Neural progenitor cell (in vitro differentiated cells): ENCODE measurements at places on chromosomes 6 and 20.

- no peak for DNase-seq
Observed at GRCh38 chr20:61594198-61594597, 342.1 kb downstream of the CDH4 start.

GRCh38 chr6:119442776-119443184, 93.2 kb upstream of the MAN1A1 start:
- no peak for DNase-seq

- DNase-seq: no peak
Observed at GRCh38 chr6:109224107-109224875, 129.0 kb downstream of the CEP57L1 start.

GRCh38 chr6:33197431-33198048, 2.9 kb downstream of the RXRB start:
- DNase-seq: peak; percentile 82

- DNase-seq: no peak
Observed at GRCh38 chr6:109304284-109305015, 77.8 kb downstream of the CD164 start.

DNA sequence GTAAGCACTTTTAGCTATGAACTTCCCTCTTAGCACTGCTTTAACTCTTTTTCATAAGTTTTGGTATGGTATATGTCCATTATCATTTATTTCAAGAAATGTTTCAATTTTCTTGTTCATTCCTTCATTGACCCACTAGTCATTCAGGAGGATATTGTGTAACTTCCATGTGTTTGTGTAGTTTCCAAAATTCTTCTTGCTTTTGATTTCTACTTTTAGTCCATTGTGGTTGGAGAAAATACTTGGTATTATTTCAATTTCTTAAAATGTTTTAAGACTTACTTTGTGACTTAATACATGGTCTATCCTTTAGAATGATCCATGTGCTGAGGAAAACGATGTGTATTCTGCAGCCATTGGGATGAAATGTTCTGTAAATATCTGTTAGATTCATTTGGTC, 176.5 kb downstream of the CENPW start:
- DNase-seq: no peak

DNA sequence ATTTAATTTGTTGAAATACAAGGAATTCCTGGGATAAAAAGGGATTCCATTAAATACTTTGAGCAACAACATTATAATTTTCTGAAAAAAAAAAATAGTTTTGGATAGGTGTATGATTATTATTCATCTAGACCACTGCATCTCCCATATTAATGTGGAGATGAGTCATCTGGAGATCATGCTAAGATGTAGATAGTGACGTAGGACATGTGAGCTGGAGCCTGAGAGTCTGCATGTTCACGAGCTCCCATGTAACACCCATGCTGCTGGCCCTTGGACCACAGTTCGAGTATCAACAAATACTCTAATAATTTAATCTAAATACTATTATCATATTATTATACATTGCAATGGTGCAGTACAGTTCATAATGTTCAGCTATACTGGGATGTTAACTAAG, 91.6 kb downstream of the EPM2A start:
- DNase-seq: no peak

- DNase-seq: no peak
Observed at GRCh38 chr6:125844989-125845388, 54.2 kb downstream of the NCOA7 start.

DNA sequence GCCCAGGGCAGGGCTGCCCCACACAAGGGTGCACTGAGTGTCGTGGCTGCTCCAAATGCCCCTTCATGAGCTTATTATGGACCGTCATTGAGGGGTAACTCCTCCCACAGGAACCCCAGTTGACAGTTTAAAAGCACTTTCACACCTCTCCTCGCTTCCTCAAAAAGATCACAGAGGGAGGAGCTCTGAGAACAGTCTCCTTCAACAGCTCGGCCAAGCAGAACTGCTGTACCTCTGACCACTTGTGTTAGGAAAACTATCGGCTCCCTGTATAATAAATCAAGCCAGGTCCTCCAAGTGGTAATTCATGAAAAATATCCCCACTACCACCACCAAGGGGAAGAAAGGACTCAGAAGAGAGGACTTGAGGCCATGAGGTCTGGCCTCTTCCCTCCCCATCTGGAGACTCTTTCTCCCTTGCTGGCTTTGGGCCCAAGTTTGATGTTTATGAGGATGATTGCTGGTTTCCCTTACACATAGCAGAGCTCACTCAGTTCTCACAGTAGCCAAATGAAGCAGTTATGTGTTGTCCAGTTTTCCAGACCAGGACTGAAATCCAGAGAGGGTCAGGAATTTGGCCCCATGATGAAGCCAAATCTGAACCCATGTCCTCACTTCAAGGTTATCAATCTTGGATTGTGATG, 8.7 kb downstream of the SNX21 start:
- DNase-seq: no peak

DNA sequence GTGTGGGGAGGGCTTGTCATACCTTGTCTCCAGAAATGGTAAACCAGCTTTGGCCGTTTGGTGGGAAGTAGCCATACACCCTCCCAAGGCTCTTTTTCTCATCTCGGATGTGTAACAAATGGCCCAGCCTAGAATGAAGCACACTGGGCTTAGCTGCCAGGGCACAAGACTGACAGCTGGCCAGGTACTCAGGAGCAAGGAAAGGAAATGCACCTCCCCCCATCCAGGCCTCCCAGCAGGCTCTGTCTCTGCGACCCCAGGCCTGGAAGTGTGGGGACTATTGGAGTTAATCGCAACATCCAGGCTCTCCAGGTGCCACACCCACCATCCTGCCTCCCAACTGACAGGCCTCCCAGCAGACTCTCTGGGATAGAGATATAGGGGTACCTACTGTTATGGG, 43.0 kb downstream of the MRS2 start:
- DNase-seq: no peak

DNA sequence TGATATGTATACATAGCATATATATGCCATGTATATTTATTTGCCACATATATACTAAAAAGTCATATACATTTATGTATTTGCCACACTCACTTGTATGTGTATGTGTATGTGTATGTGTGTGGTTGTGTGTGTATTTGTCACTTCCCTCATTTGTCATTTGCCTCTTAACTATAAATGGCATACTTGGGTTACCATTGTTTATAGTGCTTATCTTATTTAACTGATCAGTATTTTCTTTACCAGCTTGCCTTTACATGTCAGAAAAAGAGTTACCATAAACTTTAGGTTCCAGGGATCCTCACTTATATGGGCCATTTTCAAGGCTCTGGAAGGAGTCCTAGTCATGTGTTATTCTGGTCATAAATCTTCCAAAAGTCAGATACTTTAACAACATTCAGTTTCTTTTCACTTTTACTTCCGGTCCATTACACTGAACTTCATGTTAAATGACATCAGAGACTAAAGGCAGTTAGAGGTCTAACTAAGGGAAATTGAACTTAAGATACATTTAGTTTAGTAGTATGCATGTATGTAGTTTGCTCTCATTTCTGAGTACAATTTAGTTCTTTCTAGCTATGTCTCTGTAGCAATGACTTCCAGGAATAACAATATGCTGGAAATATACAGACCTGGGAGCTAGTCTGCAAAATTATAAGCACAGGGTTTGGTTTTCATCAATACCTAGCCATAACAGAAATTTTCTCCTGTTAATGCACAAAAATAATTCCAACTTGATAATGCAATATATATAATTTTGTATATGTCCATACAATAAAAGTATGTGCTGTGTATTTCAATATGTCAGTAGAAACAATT, 33.7 kb upstream of the HIVEP1 start:
- no peak for DNase-seq

- DNase-seq: no peak
Observed at GRCh38 chr6:105545228-105545920, 142.5 kb upstream of the PREP start.

GRCh38 chr20:57756213-57756612, 46.4 kb upstream of the PMEPA1 start:
- DNase-seq: no peak

GRCh38 chr6:44431118-44431725, 43.7 kb downstream of the CDC5L start:
- peak; percentile 56 for DNase-seq

DNA sequence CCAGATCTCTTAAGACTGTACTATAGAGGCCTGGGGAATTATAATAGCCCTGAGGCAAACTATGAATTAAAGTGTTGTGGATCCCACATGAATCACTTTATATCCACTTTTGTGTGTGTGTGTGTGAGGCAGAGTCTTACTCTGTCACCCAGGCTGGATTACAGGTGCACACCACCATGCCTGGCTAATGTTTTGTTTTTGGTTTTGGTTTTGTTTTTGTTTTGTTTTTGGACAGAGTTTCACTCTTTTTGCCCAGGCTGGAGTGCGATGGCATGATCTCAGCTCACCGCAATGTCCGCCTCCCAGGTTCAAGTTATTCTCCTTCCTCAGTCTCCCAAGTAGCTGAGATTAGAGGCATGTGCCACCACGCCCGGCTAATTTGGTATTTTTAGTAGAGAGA, 32.2 kb upstream of the MICB start:
- DNase-seq: no peak

GRCh38 chr6:128071212-128071611, 170.4 kb upstream of the THEMIS start:
- no peak for DNase-seq

GRCh38 chr20:63071541-63072181, 64.9 kb upstream of the BHLHE23 start:
- DNase-seq: peak; percentile 62

DNA sequence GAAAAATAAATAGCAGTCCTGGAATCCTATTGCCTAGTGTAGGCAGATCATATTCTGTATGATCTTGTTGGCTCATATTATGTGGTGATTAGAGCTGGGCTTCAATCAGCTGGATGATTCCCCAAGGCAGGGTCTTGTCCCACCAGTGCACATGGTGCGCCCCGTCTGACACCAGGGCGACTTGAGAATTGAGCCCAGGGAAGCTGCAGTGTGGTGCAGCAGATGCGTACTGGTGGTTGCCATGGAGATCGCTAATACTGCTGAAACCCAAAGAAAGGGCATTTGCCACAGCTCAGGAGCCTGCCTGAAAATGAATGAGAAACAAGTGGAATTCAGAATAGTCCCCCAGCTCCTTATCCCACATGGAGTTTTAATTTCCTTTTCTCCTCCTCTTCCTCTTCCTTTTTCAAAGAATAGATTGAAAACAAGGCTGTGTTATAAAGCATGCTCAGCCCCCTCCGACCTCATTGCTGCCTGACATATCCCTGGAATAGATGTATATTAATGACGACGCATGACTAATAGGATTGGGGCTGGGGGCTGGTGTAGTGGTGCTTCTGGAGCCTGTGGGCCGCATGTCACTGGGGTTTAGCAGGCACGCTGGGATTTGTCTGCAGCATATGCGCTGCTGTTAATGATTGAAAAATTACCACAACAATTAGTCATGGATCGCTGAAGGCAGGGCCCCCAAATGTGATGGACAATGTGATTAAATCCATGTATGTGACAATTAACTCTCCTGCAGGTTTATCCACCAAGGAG, 210.5 kb downstream of the FARS2 start:
- DNase-seq: peak; percentile 95

DNA sequence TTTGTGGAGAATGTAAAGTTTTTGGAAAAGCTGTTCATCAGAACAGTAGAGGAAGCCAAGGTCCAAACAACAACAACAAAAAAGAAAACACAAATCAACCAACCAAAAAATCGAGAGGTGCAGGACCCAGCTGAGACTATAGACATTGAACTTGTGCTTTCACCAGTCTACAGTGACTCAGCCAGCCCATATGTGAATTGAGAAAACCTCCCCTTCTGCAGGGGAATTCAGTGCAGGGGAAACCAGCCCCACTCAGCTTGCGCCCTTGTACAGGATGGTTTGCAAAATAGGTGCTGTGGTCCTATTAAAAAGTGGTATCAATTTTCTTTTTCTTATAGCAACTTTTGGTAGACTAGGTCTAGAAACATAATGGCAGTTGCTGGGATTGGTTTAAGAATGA, 21.3 kb downstream of the MLIP start:
- no peak for DNase-seq

DNA sequence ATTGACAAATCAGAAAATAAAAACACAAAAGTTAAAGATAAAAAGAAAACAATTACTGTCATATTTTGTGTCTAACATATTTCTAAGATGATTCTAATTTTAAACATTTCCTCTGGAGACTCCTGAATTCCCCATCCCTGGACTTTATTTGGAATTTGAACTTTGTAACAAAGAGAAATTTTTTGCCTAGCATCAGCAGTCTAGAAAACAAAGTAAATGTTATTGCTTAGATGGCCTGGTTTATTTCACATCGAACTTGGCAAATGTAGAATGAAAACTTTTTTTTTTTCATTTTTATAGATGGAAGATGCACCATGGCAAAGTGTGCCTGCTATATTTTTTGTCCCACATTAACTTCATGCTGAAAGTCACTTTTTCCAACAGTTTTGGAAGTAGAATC, 159.1 kb downstream of the TBX18 start:
- no peak for DNase-seq

- no peak for DNase-seq
Observed at GRCh38 chr6:157443066-157443800, 62.2 kb downstream of the ZDHHC14 start.

- peak; percentile 72 for DNase-seq
Observed at GRCh38 chr6:116779573-116780164, 14.2 kb upstream of the FAM162B start.

DNA sequence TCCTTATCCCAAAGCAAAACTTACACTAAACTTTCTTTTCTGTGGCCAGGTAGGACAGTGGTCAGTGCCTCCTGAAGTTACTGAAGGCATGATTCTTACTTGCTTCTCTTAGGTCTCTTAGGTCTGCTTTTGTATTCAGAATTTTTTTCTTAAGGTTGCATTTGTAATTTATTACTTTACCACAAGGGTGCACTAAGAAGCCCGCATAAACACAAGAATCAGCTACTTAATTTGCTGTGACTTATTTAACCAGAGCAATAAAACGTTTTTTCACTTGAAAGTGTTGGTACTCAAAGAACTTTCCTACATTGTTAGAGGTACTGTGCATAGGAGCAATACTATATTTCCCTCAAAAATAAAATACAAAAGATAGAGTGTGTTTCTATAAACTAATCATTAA, 75.4 kb upstream of the LAMA2 start:
- DNase-seq: peak; percentile 39

- no peak for DNase-seq
Observed at GRCh38 chr6:15297895-15298590, 52.2 kb downstream of the JARID2 start.

DNA sequence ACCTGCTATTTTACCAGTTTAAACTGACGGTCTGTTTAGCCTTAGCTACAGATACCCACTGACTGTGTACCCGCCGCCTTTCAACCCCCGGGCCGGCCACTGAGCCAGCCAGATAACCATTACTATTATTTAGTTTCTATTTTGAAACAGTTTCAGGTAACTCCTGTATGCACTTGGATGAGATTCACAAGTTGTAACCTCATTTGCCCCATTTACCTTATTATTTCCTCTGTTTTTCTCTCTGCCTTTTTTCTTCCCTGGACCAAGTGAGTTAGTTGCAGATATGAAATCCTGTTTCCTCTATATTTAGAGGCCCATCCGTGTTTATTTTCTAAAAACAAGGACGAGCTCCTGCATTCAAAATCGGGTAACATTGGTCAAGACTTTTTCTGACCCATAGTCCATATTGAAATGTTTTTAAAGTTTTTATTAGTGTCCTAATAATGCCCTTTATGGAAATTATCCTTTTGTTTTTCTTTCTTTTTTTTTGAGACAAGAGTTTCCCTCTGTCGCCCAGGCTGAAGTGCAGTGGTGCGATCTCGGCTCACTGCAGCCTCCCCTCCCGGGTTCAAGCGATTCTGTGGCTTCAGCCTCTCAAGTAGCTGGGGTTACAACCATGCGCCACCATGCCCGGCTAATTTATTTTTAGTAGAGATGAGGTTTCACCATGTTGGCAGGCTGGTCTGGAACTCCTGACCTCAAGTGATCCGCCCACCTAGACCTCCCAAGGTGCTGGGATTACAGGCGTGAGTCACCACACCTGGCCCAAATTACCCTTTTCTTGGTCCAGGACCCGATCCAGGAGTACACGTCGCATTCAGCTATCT, 767 bp downstream of the AP5S1 start:
- DNase-seq: no peak
